ENCODE measurements at places on chromosomes 12 and 14.

GRCh38 chr12:44930972-44931600 lies 55.0 kb upstream of the NELL2 start:
- DNase-seq: peak; percentile 34

GRCh38 chr14:90056826-90057225 lies 5.0 kb upstream of the KCNK13 start:
- DNase-seq: no peak

GRCh38 chr12:45012749-45013148 lies 38.1 kb downstream of the DBX2 start:
- no peak for DNase-seq

- DNase-seq: no peak
Observed at GRCh38 chr14:103136388-103137271, 13.4 kb downstream of the TNFAIP2 start.
